ENCODE measurements at places on chromosomes 1 and 21.
A peak's percentile ranks its signal among the peaks of the same experiment; 100 is the strongest.

DNA sequence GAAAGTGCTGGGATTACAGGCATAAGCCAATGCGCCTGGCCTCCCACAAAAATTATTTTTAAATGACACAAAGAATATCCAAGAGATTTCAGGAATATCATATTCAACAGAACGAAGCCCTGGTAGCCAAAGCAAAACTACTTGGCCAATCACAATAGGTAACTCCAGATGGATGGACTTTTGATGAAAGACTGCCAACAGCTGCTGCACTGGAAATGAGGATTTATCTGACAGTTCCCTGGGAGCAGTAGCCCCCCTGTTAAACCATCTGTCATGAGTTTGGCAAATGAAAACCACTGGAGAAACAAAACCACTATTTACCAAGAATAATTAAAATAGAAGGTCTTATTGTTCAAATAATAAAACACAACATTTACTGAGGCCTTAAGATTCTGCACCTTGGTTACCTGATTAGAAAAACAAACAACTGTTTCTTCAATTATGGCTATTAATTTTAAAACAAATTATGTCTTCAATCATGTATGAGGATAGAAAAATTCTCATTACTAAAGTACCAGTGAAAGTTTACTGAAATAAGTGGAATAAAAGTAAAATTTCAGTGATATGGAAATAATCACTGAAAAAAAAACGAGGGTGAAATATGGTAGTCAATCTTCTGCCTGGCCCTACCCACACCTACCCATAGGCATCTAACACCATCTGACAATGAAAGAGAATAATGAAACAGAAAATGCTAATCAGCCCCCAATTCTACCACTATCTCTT lies 34.3 kb upstream of the PSMG1 start:
- DNase-seq: no peak

GRCh38 chr1:153404768-153405167 lies 11.6 kb upstream of the S100A7A start:
- DNase-seq: peak; percentile 50

DNA sequence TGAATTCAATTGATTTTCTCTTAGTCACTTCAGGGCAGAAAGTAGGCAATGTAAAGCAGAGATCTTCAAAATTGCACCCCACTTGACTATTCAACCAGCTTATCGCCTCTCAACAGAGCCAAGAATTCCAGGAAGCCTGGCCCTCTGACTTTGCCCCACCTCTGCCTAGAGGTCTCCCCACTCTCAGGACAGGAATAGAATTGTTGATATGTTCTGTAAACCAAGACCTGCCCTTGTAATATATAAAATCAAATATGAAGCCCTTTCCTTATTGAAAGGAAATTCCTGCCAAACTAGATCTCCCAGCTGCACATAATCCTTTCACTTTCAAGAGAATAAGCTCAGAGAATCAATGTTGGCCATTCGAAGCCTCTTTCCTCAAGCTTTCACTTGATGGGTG lies 116.1 kb upstream of the DPT start:
- no peak for DNase-seq

DNA sequence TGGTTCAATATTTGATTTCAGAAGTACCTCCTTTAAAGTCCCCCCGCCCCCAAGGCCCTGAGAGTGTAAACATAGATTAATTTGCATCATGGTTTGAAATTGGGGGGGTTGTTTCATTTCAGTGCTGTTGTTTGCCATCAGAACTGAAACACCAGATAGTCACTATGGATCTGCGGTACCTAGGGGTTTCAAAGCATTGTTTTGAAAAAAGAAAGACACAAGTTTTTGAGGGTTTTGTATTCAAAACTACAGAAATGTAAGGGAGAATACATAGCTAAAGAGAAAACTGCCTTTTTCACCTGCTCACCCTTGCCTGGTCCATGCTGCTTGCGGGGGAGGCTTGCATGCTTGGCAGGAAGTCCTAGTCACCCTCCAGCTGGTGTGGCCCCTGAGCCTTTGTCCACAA lies 59.3 kb downstream of the ACP6 start:
- DNase-seq: no peak

DNA sequence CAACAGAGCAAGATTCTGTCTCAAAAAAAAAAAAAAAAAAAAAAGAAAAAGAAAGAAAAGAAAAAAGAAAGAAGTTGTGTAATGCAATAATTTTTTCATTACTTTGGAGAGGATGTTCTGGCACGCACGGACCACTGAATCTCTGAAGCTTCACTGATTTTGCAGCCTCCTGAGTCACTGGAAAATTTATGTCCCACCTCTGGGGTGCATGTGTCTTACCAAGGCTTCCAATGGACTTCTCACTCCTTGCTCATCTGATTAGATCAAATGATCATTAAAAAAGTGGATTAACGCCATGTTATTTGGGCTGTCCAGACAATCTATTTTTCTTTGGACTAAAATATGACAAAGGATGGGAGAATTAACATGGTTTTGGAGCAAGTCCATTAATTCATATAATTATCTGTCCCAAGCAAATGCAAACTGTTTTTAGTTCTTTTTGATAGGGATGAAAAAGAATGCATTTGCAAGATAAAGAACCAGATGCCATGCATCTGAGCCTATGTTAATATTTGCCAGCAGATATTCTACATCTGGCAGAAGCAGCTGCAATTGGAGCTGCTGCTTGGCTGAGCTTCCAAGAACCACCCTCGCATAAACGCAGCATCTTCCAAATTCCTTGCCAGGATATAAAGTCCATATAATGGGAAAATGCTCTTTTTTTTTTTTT lies 10.1 kb upstream of the MAP1LC3C start:
- no peak for DNase-seq

DNA sequence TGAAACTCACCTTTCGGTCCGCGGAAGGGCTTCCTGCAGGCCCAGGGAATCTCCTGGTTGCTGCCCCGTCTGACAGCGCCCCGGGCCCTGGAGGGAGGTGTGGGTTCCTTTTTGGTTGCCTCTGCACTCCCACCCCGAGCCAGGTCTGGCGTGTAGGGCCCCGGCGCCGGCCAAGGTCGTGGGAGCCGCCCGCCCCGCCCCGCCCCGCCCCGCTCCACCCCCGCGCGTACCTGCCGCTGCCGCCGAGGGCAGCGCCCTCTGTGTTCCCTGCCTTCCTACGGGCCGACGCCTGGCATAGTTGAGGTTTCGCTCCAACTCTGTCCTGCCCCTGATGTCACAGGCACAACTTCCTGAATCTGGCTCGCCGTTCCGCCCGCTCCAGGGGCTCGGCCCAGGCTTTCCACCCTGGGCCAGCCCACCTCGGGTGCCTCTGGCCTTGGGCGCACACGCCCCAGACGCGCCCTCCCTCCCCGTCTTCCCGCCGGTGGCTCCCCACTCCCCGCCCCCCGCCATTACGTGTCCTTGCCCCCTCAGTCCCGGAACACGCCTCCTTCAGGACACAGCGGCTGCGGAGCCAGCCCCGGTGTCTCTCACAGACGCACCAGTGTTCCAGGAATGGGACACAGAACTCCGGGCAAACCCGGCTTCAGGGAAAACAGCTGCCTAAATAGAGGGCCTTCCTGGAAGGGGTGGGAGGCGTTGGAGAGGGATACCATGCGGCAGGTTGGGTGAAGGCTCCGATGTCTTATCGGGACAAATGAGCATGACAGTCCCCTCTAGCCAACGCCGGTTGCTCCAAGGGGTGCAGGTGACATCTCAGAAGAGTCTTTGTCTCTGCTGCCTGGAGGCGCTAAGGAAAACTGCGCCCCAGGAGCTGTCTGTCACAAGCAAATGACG lies at the start of gene KIAA0040:
KIAA0040 (minus strand) TSS at position 147 of the 897 bp plus-strand sequence. CDS start 31,763 bp downstream, outside the sequence.
- peak; percentile 42 for DNase-seq

DNA sequence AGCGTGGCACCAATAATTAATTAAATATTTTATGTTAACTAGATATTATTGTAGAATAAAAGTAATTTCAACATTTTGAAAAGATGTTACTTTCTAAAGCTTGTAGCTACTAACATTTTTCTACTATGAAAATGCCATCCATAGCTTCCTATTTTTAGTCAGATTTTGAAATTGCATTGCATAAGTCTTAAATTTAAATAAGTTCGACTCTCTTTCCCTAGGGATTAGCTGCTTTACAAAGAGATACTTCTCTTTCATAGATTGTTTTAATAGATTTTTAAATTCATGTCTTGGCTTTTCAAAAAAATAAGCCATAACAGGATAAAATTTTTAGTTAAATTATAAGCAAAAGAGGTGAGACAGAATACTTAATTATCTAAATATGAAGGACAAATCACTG lies 1279.6 kb downstream of the KCNT2 start:
- DNase-seq: no peak

DNA sequence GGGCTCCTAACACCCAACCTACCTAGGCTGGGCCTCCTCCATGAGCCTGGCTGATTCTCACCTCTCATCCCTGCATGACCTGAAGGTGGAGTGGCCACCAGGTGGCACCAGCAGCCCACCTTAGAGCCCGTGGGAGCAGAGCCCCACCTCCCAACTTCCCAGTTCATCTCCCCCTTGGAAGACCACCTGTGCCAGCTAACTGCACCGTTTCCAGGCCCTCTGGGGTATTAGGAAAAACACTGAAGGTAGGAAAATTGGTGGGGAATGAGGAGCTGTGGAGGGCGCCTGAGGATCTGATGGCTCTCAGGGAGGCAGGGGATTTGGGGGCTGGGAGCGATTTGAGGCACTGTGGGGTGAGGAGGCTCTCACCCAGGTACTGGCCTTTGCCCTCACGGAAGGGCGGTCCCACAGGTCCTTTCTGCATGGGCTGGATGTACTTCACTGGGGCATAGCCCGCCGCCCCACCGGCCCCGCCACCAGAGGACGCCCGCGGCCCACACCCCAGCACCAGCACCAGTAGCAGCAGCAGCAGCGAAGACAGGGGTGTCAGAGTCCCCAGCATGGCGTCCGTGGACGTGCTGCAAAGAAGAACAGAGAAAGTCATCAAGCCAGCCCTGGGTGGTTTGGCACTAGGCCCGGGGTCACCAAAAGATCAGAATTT lies 11.1 kb downstream of the ADPRS start:
- peak; percentile 63 for DNase-seq

GRCh38 chr1:42674682-42675081 lies 7.5 kb upstream of the YBX1 start:
- no peak for DNase-seq

Measured in stimulated activated CD4-positive, alpha-beta T cell treated with anti-CD3 and anti-CD28 coated beads, Interleukin-15, amount 100 ng/mL, for 1 hour (primary cell).